Uterus (tissue), 4 donors: ENCODE measurements at places on chromosomes 16 and 17. TPM values are rescaled to one million over a fixed set of nuclear protein-coding genes. Genes with fewer than 3 reads are reported as not detected.

The HBA2 gene
- 638 TPM for total RNA-seq

The TMEM88 gene
- 68.1 TPM for total RNA-seq

The CCL1 gene
- total RNA-seq, result not detected

The DHRS7C gene
- not detected for total RNA-seq

The LAT gene
- total RNA-seq, result 4.6 TPM

The JPH3 gene
- total RNA-seq, result 0.27 TPM

The GP1BA gene
- not detected for total RNA-seq

The SCARF1 gene
- 4.4 TPM for total RNA-seq

The SCNN1B gene
- total RNA-seq, result 2.1 TPM

The RNF222 gene
- not detected for total RNA-seq

The CD300LB gene
- not detected for total RNA-seq

The PRSS27 gene
- total RNA-seq, result not detected

The PKD1 gene
- 211 TPM for total RNA-seq

The C16orf86 gene
- 5.3 TPM for total RNA-seq

The KRTAP3-2 gene
- not detected for total RNA-seq

The SLC16A11 gene
- total RNA-seq, result 0.14 TPM

The POLG2 gene
- total RNA-seq, result 41.8 TPM

The KCTD19 gene
- 0.55 TPM for total RNA-seq

The KCNJ12 gene
- total RNA-seq, result 0.51 TPM

The TPSD1 gene
- total RNA-seq, result 2.8 TPM

The ZG16 gene
- not detected for total RNA-seq

The TNP2 gene
- not detected for total RNA-seq

The CDH11 gene
- total RNA-seq, result 661 TPM

The DYNLRB2 gene
- total RNA-seq, result not detected

The PRAC2 gene
- not detected for total RNA-seq

The CD300H gene
- not detected for total RNA-seq

The FN3K gene
- total RNA-seq, result 1.8 TPM

The KRTAP4-6 gene
- total RNA-seq, result not detected

The TEX2 gene
- total RNA-seq, result 34.6 TPM

The PRR35 gene
- total RNA-seq, result not detected

The ABCC11 gene
- 0.48 TPM for total RNA-seq

The TMEM132E gene
- total RNA-seq, result not detected

The KIFC3 gene
- total RNA-seq, result 3.2 TPM

The ZCCHC14 gene
- 33.0 TPM for total RNA-seq

The OR1F1 gene
- not detected for total RNA-seq
